ENCODE measurements at places on chromosomes 3 and 15.

GRCh38 chr3:144350125-144350524 lies 378.5 kb downstream of the DIPK2A start:
- no peak for DNase-seq

GRCh38 chr15:76149291-76149915 lies 89.6 kb downstream of the TMEM266 start:
- no peak for DNase-seq

DNA sequence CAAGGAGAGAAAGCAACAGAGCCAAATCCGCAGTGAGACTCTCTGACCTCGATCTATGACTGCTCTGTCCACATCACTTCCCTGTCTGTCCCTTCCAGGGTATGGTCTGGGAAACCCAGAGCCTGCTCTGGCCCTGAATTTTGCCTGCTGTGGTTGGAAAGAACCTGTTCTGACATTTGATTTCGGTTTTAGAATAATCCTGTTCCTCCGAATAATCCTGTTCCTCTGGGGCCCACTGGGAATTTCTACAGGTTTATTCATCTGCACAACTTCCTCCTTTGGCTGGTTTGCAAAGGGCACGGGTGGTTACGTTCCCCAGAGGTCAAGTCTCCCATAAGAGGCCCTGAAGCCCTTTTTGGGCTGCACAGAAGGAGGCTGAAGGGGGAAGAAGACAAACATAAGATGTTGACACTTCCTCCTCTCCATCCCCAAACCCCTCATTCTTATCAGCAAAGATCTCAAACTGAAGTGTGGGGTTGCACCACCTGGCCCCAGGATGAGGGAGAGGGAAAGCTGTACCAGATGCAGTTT lies 10.6 kb downstream of the LAMP3 start:
- DNase-seq: no peak

GRCh38 chr3:193507566-193507965 lies 47.1 kb downstream of the ATP13A4 start:
- DNase-seq: no peak

DNA sequence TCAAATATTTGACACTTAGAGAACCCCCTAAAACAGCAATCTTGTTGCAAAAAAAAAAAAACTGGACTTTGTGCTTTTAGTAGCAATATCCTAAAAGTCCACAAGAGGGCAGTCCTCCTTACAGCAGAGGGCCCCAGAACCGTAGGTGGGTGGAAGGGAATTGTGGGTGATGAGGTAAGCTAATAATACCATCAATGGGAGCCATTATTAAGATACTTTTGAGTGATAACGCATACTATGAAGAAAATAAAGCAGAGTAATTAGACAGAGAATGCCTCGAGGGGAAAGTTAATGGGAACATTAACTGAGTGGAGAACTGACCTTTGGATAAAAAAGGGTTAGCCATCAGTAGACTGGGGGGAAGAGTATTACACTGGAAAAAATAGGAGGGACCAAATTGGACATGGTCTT lies 229.9 kb downstream of the THRB start:
- no peak for DNase-seq

DNA sequence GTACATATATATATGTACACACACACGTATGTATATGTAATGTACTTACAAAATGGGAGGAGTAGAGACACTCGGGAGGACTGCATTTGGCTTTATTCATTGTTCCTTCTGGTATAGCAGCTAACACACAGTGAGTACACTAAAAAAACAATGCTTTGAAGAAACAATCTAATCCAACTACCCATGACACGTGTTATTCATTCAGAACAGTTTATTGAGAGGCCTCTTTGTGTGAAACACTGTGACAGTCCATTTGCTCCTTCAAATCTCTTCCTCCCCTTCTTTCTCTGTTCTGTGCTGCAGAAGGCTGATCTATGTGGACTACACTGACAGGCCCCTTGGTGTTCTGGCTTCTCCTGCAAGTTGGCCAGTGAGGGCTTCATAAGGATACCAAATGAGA lies 1075.9 kb upstream of the CFAP20DC start:
- DNase-seq: no peak

- no peak for DNase-seq
These were observed 30.5 kb downstream of the TMED3 start for GRCh38 chr15:79341396-79341795.

DNA sequence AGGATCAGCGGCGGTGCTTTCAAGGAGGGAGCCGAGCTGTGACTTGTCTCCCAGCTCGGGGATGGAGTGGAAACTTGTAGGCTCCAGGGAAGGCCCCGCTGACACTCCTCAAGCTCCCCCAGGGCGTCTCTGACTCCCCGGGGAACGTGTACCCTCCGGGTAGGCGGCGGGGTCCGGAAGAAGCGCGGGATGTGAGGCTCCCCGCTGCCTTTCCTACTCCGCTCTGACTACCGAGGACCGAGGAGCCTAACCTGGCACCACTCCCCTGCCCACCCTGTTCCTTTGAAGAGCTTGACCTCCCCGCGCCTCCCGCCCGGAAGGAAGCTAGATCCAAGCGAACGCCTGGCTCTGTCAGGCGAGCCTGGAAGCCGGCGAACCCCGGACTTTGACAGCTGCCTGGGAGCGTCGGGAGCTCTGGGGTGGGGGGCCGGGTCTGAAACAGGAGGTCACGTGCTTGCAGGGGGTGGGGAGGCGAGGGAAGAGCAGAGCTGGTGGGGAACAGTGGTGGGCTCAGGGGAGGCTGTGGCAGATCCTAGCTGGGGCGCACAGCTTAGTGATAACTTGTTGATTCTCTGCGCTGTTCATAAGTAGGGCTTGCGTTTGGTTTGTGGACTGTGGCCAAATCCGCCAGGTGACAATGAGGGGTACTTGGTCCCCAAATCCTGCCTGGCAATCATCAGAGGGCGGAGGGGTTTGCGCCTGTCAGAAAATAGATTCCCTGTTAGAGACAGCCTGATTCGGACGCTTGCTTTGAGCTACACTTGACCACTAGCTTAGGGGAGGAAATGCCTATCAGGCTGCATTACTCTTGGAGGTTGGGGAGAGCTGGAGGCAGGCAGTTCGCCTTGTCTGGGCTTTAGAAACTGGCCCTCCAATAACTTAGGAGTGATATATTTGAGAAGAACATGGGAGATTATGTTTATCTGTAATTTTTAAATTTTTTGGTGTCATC lies 1.2 kb downstream of the CLSTN2 start:
- no peak for DNase-seq

GRCh38 chr15:43795197-43795596 lies 3.1 kb downstream of the SERF2 start:
- DNase-seq: no peak

DNA sequence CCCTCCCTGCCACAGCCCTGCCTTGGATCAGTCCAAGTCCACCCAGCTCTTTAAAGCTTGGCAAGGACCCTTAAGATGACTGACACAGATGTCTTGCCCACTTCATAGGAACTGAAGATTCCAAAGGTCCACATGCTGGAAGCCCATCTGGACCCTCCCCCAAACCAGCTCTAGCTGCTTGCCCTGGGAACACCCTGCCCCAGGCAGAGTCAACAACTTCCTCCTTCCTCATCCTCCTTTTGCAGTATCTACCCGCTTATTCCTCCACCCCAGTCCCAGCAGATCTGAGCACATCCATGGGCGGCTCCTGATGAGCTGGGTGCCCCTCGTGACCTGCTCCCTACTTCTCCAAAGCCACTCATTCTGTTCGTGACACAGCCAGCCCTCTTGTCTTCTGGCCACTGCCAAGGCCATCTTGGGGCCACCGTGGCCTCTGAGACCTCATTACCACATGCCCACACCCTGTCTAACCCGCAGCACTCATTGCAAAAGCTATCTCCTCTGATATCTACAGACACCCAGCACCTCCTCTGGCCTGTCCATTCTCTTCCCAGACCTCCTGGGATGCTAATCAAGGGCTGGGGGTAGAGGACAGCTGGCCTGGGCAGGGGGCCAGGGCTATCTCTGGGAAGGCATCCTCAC lies 2.0 kb upstream of the PFKFB4 start:
- no peak for DNase-seq

DNA sequence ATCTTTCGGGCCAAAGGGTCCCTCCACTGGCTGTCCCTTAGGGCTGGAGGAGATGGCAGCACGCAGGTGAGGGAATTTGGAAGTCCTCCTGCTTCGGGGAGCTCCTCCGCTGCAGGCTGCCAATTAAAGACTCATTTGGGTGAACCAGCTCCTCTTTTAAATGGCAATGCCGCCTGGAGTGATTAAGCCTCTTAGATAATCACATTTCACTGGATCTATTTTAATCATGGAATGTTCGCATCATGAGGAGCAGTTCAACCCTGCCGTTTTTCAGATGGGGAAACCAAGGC lies 117.9 kb downstream of the LIPC start:
- no peak for DNase-seq

DNA sequence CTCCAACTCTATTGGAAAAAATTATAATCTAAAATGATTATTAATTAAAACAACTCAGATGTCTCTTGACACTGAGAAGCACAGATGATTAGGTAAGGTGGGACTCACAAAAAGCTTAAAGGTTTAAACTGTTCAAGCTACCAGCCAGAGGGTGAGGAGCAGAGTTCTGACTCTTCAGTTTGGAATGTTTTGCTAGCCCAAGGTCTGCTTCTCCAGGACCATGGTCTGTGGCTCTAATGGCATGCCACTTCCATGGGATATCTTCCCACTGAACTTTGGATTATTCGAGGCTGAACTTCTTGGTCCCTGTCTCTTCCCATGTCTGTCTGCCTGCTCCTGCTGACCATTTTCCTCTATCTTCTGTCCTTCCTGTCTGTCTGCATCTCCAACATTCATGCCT lies 49.2 kb downstream of the CACNA2D3 start:
- DNase-seq: no peak

- DNase-seq: no peak
These were observed 56.6 kb downstream of the MOBP start for GRCh38 chr3:39524107-39524506.

DNA sequence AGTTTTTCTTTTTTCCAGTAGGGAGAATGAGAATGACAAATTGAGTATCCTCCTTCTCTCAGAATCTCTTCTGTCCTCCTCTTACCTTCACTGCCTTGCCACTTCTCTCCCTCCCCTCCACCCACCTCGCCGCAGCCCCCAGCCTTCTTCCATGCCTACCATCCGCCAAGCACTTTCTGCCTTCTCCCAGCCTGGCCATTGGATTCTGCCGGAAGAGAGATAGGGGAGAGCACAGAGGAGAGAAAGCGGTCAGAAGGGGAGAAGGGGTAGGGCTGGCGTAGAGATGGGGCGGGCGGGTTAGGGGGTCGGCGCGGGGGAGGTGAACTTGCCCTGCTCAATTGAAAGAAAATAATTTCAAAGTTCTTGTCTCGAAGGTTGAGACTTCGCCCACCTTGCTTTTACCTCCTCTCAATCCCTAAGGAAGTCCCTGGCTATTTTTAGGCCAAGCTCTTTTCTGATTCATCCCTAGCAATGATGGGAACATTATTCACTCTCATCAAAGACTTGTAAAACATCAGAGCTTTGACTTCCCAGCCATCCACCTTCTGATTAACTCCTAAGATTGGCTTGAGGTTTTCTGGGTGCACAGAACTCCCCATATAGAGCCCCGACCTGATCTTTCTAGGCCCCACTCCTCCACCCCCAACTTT lies 811 bp downstream of the C3orf52 start:
- no peak for DNase-seq

Measured in stimulated activated CD8-positive, alpha-beta memory T cell treated with anti-CD3 and anti-CD28 coated beads, Interleukin-15, amount 100 ng/mL, for 24 hours (primary cell).